HFFc6 (cell line): ENCODE measurements at places on chromosomes 6 and 20. TPM values are rescaled to one million over a fixed set of nuclear protein-coding genes. Genes with fewer than 3 reads are reported as not detected.

DNA sequence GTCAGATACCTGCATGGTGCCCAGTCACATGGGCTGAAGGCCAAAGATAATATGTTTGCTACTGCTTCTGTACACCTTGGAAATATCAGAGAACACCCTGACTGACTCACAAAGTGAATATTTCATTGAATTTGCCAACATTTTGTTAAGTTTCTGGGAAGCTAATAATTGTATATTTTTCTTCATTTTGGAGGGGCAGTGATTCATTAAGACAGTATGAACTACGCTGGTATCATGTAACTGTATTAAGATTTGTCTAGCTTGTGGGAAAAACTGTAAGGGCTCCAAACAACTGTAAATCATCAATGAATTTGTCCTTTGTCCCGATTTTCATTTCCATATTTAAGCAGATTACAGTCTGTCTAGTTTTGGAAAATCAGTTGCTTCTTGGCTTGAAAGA is 102.3 kb upstream of the CCN2 start:
- peak; percentile 35 for DNase-seq
- peaks cover 10% of the 10 kb centered on the region for H3K36me3 ChIP-seq
- H3K4me3 ChIP-seq: peak overlapping the region; percentile 22
- no peaks in the 10 kb centered on the region for H3K27me3 ChIP-seq

DNA sequence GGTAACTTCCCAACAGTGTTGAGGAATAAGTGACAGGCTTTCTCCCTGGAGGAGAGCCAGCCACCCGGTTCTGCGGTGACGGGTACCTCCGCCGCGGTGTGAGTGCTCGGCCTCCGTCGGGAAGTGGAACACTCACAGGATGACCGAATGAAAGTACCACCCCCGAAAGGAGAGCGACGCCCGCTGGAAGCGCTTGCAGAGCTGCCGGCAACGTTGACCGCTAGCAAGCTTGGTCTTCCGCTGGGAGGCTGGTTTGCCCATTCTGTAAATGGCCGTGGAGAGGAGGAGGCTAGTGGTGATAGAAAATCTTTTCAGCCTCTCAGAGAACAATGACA is 614 bp upstream of the TMEM242 start:
- H3K36me3 ChIP-seq: peaks cover 5% of the 10 kb centered on the region; the same call in 1 of the 2 replicates
- DNase-seq: peak; percentile 84
- no peaks in the 10 kb centered on the region for H3K27me3 ChIP-seq

Gene DEFB126
- not detected in 3 replicates for total RNA-seq

Gene CD93
- total RNA-seq: not detected in 3 replicates

GRCh38 chr6:52262620-52263344 is 18.5 kb upstream of the IL17F start:
- no peak for DNase-seq
- H3K36me3 ChIP-seq: peaks cover 14% of the 10 kb centered on the region
- no peaks in the 10 kb centered on the region for H3K27me3 ChIP-seq
- H3K27ac ChIP-seq: peak overlapping the region; percentile 29; the same call in 1 of the 2 replicates
- H3K4me3 ChIP-seq: no peak overlapping the region

GRCh38 chr20:25030007-25030648 is 27.8 kb downstream of the ACSS1 start:
- H3K27me3 ChIP-seq: peaks cover 6% of the 10 kb centered on the region
- H3K4me3 ChIP-seq: no peak overlapping the region
- H3K36me3 ChIP-seq: no peaks in the 10 kb centered on the region
- DNase-seq: no peak
- no peaks in the 10 kb centered on the region for H3K4me1 ChIP-seq
- no peak overlapping the region for H3K27ac ChIP-seq

Gene BTNL2
- total RNA-seq: not detected in 2 replicates

DNA sequence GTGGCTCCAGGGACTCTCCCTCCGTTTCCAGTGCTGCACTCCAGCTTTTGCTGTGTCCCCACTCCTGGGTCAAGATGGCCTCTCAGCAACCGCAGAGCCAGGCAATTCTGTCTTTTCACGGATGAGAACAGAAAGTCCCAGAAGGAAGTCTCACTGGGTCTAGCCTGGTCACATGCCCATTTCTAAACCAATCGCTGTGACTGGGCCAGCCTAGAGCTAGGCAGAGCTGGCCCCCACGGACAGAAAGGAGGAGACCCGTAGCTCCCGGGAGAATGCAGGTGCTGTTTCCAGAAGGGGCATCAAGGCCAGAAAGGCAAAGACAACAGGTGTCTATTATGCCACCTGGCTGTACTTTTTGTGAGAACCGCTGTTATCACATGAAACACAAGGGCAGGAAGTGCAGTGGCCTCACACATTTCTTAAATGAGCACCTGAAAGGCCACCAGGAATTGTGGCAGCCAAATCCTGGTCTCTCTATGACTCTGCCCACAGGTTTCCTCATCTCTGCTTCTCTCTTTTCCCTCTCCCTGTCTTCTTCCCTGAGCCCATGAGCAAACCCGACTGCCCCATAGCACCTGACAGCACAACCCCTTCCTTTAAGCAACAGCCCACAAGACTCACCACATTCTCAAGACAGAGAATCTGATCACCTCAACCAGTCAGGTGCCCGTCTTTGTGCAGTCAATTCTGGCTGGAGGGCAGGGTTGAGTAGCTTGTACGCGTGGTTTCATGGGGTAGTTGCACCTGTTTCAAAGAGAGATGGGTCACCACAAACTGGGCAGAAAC is 37.1 kb upstream of the B4GALT5 start:
- peaks cover 10% of the 10 kb centered on the region for H3K27me3 ChIP-seq
- no peak overlapping the region for H3K27ac ChIP-seq
- peak overlapping the region; percentile 2; the same call in 1 of the 2 replicates for H3K4me3 ChIP-seq
- H3K36me3 ChIP-seq: no peaks in the 10 kb centered on the region

Gene APCDD1L
- 15.8 to 43.3 TPM (median 26.4 TPM) in 3 replicates for total RNA-seq

GRCh38 chr20:23143986-23144690 is 58.0 kb upstream of the CD93 start:
- no peaks in the 10 kb centered on the region for H3K27me3 ChIP-seq
- H3K36me3 ChIP-seq: no peaks in the 10 kb centered on the region
- no peak overlapping the region for H3K4me3 ChIP-seq
- peak overlapping the region; percentile 83; the same call in 1 of the 2 replicates for H3K27ac ChIP-seq
- no peak for DNase-seq

Gene RWDD1
- 78.0 to 81.2 TPM (median 79.2 TPM) in 3 replicates for total RNA-seq

DNA sequence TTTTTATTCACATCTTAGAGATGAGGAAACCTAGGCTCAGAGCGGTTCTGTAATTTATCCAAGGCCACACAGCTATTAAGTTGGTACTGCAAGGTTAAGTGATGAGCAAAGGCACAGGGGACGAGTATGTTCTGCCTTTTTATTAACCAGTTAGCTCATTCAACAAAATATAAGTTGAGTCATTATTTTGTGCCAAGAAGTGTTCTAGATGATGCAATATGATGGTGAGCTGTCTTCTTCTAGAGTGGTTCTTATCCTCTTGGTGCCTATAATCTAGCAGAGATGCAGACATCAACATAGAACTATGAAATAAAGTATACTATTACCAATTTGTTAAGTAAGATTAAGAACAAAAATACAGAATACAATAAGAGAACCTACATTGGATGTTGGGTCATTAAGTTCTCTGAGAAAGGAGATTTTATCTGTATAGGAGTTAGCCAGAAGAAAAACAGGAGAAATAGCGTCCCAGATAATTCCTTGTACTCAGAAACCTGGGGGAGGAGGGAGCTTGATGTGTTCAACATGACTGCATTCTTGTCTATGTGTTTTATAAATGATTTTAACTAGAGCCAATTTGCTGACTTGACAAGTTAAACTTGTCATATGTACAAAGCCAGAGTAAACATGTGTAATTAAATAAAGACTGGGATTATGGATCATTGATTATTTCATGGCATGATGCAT is 122.3 kb downstream of the TBXT start:
- no peak overlapping the region for H3K4me3 ChIP-seq
- no peak overlapping the region for H3K27ac ChIP-seq
- no peak for DNase-seq
- H3K27me3 ChIP-seq: no peaks in the 10 kb centered on the region
- H3K36me3 ChIP-seq: peaks cover 4% of the 10 kb centered on the region; the same call in 1 of the 2 replicates
- peaks cover 19% of the 10 kb centered on the region; the same call in 1 of the 2 replicates for H3K4me1 ChIP-seq

- H3K4me3 ChIP-seq: no peak overlapping the region
- no peaks in the 10 kb centered on the region; the same call in 1 of the 2 replicates for H3K27me3 ChIP-seq
- peak; percentile 25 for DNase-seq
These were observed 35.8 kb downstream of the TBX18 start for GRCh38 chr6:84728602-84729001.

- no peaks in the 10 kb centered on the region for H3K4me1 ChIP-seq
- H3K27me3 ChIP-seq: peaks cover 66% of the 10 kb centered on the region
- H3K27ac ChIP-seq: no peak overlapping the region
- no peak for DNase-seq
- peaks cover 6% of the 10 kb centered on the region; the same call in 1 of the 2 replicates for H3K36me3 ChIP-seq
These were observed 99.8 kb upstream of the MLN start for GRCh38 chr6:33903579-33903978.

DNA sequence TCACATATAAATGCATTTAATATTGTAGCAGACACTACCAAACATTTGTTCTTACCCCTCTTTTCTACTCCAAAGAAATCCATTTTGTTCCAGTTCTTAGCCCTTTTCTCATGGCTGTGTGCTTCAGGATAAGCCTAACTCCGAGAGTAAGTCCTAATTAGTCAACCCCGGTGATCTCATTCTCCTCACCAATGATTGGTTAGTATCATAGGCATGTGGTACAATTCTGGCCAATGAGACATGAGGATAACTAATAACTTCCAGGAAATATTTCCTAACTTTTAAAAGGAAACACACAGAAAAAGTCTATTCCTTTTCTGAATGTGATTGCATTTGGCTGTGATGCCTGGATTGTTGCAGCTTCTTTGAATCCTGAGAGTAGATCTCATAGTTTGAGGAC is 116.0 kb downstream of the GPR63 start:
- no peaks in the 10 kb centered on the region for H3K4me1 ChIP-seq
- no peak overlapping the region for H3K27ac ChIP-seq
- H3K4me3 ChIP-seq: no peak overlapping the region
- no peaks in the 10 kb centered on the region for H3K36me3 ChIP-seq

DNA sequence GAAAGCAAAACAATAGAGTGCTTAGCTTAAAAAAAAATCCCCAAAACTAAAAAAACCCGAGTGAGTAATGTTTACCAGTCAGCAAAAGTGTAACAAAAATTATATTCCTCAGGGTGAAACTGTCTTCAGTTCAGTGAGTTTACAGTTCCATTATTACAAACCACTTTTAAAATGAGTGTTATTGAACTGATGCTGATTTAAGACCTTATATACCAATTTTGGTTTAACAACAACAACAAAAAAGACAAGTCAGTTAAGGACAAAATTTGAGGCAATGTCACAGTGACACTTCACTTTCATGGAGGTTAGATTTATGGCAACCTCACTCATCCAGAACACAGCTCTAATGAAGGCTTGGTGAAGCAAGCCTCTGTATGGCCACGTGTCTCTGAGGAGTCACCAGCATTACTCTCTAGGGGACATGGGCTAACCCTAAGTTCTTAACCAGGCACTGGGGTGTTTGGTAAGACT is 630.8 kb downstream of the PHF3 start:
- H3K36me3 ChIP-seq: no peaks in the 10 kb centered on the region
- no peak overlapping the region for H3K4me3 ChIP-seq
- no peak for DNase-seq
- H3K27me3 ChIP-seq: no peaks in the 10 kb centered on the region

GRCh38 chr6:129863664-129864063 is 2.5 kb upstream of the TMEM244 start:
- no peak overlapping the region for H3K4me3 ChIP-seq
- H3K27ac ChIP-seq: peak overlapping the region; percentile 51
- H3K4me1 ChIP-seq: peaks cover 67% of the 10 kb centered on the region
- no peaks in the 10 kb centered on the region for H3K27me3 ChIP-seq
- DNase-seq: peak; percentile 76
- H3K36me3 ChIP-seq: no peaks in the 10 kb centered on the region

- DNase-seq: no peak
- H3K27ac ChIP-seq: no peak overlapping the region
- no peaks in the 10 kb centered on the region for H3K4me1 ChIP-seq
- no peaks in the 10 kb centered on the region for H3K36me3 ChIP-seq
These were observed 548 bp upstream of the TMEM74B start for GRCh38 chr20:1185316-1185741.
